Stromal cell of bone marrow (primary cell): ENCODE measurements at places on chromosomes 2 and 18.

DNA sequence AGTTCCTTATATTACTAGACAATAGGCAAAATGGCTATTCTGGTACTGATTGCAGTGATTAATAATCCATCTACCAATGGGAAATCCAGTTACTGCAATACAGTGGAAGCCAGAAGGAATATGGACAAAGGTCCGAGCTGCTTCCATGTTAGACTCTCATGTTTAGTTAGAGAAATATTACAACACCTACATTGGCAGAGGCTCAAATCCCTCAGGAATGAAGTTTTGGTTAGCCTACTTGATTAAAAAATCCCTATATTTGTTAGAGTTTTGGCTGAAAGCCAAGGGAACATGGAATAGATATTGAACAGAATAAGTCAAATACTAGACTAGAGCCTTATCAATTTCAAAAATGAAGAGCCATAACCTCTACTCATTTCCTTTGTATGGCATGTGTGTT is 48.5 kb downstream of the ARL6IP6 start:
- DNase-seq, result no peak

DNA sequence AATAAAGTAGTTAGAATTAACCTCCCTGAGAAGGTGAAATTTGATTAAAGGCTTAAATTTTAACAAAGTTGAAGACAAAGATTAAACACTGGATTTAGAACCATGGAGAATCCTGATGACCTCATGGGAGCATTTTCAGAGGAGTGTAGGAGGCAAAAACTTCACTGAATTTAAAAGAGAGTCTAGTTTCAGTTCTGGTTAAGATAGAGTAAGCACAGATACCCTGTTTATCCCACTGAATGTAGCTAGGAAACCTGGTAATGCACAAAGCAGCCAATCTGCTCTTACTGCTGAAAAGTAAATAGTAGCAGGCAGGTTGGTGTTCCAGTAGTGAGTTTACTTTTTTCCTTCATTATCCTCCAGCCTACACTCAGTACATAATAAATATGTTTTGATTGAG is 654.9 kb upstream of the SYT4 start:
- DNase-seq, result peak; percentile 24

GRCh38 chr2:9692456-9693195 is 61.8 kb upstream of the YWHAQ start:
- DNase-seq, result peak; percentile 38

DNA sequence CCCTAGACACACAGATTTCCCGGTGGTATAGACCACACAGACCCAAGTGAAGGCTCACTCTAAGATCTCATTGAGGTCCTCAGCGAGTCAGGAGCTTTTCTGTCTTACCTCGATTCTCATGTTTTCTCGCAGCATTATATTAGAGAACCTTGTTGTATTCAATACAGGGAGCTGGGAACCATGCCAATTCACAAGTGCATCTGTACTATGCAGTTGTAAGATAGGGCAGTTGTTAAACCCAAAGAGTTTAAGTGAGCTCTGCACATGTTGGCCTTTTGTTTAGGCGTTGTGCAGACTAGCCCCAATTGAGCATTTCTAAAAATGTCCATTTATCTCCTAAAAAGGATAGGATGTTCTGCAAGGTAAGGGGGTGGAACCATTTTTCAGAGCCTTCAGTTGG is 59.6 kb downstream of the FEZ2 start:
- no peak for DNase-seq

GRCh38 chr2:108923019-108923700 is 65.9 kb downstream of the EDAR start:
- no peak for DNase-seq

DNA sequence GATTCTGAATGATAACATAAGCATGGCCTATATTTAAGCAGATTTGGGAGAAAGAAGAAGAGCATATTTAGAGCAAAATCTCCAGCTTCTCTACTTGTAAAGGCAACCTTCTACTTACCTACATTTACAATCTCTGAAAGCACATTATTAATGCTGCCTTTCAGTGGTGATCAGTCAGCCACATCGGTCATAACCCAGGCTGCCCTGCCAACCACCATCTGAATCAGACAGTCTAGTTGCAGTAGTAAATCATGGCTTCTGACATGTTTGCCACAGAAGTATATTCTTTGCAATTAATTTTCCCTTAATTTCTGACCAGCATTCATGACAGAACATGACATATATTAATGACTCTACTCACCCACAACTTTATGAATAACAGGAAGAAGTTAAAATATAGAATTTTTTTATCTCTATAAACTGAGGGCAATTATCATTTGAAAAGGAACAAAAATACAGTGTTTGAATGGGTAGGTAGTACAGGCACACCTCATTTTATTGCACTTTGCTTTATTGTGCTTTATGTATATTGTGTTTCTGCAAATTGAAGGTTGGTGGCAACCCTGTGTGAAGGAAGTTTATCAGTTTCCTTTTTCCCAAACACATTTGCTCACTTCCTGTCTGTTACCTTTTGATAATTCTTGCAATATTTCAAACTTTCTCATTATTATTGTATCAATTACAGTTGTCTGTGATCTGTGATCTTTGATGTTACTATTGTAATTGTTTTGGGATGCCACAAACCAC is 531.6 kb upstream of the CHAC2 start:
- no peak for DNase-seq

- DNase-seq, result no peak
Measured at GRCh38 chr2:33448220-33448899, 28.1 kb upstream of the RASGRP3 start.

DNA sequence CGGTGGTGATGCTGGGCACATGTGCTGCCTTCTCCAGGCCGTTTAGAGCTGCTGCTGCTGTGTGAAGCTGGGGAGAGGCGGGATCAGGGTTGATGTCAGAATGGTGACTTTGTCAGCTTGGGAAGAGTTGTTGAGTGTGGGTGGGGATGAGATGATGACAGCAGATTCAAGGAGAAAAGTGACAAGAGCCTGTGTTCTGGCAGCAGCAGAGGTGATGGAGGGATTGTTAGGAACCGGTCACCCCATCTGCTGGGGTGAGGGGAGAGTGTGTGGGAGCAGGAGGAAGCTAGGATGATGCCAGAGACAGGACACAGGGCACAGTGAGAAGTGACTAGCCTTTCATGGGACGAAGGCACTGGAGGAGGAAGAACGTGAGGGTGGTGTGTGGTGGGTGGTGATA is 345.5 kb downstream of the RNF144A start:
- no peak for DNase-seq

DNA sequence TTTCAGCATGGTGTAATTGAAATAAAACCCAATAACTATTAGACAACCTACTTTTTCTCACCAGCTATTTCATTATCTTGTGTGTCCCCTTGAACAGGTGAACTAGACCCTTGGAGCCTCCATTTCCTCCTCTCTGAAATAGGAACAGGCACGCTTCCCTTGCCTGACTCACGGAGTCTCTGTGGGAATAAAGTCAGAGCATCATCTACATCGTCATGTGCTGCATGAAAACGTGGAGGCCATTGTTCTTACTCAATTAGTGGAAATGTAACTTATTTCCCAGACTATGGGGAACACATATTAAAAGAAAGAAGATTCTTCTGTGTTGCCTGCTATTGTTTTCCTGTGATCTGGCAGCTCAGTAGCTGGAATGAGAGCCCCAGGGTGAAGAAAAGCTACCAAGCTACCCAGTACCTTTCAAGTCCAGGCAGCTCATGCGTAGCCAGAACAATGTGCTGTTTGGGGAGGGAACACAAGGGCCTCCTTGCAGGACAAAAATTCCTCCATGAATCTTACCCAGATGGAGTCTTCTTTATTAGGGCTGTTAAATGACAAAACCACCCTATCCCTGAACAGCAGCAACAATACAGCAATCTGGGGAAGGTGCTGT is 59.8 kb downstream of the SOX11 start:
- no peak for DNase-seq

GRCh38 chr2:240478346-240479110 is 43.1 kb downstream of the GPC1 start:
- DNase-seq, result no peak

- peak; percentile 22 for DNase-seq
Measured at GRCh38 chr18:27599202-27599829, 414.2 kb upstream of the CHST9 start.

DNA sequence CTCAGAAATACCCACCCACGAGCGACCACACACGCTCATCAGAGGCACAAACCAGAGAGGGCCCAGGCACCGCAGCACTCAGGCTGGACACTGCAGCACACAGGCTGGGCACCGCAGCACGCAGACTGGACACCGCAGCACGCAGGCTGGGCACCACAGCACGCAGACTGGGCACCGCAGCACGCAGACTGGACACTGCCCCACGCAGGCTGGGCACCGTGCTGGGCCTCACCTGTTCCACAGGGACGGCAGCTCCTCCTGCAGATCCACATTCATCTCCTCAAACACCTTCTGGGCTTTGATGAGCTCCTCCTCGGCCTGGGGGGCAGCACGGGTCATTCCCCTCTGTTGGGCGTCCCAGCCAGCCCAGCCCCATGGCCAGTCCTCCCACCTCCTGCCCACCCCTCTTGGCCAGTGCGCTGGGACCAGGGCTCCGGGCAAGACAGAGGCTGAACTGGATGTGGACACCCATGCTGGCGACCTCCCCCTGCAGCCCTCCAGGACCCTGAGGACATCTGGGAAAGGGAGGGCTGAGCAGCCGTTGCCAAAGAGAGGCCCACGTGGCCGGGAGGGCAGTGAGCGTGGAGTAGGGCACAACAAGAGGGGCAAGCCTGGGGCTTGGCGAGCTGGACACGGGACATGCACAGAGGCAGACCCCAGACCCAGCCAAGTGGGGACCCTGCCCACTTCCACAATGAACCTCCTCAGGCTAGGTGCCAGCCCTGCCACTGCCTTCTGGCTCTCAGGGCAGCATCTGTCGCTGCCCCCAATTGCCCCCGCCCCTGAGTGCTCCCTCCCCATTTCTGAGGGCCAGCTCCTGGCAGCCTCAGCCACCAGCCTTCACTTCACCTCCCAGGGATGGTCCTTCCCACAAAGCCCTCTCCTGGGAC is 43.0 kb downstream of the BIN1 start:
- DNase-seq, result no peak

GRCh38 chr2:205803500-205803899 is 121.2 kb downstream of the NRP2 start:
- DNase-seq, result no peak

DNA sequence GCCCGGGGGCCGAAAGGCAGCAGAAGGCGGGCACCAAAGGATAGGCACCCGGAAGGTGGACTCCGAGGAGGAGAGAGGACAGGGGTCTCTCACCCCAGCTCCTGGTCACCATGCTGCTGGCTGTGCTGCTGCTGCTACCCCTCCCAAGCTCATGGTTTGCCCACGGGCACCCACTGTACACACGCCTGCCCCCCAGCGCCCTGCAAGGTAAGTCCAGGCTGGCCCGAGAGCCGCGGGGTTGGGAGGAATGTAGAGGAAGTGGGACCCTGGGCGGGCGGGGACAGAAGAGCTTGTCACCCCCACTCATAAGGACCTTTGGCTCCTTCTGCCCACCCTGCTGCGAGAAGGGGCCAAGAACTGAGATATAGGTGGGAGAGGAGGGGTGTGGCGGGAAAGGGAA is 301 bp downstream of the PRSS56 start:
- no peak for DNase-seq

DNA sequence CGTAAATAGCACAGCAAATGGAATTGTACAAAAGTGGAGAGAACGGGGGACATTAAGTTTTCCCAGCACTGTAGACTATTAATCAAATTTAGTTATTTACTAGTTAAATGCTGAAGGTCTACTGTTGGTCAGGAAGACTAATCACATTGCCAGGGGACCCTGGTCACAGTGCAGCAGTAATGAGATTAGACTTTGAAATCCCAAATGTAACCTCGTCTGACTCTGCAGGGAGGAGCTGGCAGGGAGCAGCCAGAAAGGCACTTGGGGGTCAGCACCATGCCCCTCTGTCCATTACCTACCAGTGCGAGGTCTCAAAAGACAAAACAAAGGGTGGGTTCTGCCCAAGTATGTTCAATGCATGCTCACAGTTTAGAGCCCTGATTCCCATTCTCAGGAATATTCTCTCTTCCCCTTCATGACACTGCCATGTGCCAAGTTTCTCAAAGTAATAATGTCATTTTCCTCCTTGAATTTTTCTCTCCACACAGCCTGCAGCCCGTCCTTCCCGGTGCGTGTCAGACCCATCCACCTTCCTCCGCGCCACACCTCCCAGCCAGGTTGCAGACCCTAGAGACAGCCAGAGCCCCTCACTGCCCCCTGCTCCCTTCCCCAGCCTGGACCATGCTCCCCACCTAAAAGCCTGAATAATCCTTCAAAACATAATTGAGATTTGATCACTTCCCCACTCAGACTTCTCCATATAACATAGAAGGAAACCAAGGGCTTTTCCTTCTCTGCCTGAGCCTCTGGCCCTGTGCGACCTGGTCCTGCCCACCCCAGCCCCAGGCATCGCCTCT is 52.5 kb downstream of the TMEM18 start:
- no peak for DNase-seq

GRCh38 chr2:60046529-60046928 is 506.9 kb downstream of the BCL11A start:
- no peak for DNase-seq

- peak; percentile 52 for DNase-seq
Measured at GRCh38 chr2:68031542-68032160, 31.2 kb downstream of the C1D start.

DNA sequence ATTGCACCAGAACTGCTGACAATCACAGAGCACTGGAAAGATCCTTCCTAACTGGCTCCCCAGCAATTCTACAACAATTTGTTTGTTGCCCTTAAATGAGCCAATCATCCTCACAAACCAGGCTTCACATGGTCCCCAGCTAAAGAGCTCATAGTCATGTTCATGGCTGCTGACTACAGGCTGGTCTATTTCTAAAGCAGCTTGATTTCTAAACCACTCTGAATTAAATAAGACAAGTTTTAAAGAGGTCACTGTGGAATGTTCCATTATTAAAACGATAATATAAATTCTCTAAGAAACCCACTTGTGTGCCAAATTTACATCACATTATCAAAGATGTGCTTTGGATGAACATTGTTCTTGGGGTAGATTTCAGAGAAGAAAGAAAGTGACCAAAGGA is 110.7 kb downstream of the COPS8 start:
- DNase-seq, result no peak
